ENCODE measurements at places on chromosomes 6 and 20.

DNA sequence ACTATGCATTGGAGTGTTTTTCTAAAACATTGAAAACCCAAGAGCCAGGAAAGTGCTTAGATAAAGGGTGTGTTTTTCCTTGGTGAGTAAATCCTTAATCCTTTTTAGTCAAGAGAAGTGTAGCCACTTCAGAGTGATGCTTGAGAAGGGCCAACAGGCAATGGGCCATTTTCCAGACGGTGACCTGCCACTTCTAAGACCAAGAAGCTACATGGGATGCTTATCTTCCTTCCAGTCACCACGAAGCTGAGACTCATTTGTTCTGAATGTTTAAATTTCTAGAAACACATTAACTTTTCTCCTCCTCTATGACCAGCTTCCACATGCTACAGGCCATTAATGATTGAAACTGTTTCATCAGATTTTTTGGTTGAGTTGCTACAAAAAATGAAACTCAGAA is 34.4 kb upstream of the NHSL1 start:
- no peak for DNase-seq

- DNase-seq: peak; percentile 29
Measured at GRCh38 chr6:108115598-108116058, 41.1 kb upstream of the OSTM1 start.

DNA sequence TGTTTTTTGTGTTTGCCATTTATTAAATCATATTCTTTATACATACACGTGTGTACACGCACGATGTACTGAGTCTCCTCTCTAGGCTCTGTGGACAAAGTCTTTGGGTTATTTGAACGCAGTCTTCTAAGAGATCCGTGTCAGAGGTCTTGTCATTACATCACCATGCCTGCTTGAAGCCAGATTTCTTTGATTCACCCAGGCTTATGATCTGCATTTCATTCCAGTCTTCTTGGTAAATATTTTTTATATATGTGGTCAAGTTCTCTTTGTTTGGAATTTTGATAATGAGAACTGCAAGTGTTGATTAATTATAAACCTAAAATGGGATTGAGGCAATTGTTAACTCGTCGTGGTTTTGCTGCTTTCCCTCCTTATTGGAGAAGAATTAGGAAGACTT is 34.6 kb downstream of the KCNS1 start:
- DNase-seq: no peak

- no peak for DNase-seq
Measured at GRCh38 chr6:26554447-26554696, 16.2 kb downstream of the HMGN4 start.

Data from fibroblast of skin of right biceps (primary cell).